Activated naive CD4-positive, alpha-beta T cell treated with anti-CD3 and anti-CD28 coated beads, Interleukin-2, amount 50 U/mL, for 16 hours (primary cell): ENCODE measurements at places on chromosomes 11 and 22.
A peak's percentile ranks its signal among the peaks of the same experiment; 100 is the strongest.

DNA sequence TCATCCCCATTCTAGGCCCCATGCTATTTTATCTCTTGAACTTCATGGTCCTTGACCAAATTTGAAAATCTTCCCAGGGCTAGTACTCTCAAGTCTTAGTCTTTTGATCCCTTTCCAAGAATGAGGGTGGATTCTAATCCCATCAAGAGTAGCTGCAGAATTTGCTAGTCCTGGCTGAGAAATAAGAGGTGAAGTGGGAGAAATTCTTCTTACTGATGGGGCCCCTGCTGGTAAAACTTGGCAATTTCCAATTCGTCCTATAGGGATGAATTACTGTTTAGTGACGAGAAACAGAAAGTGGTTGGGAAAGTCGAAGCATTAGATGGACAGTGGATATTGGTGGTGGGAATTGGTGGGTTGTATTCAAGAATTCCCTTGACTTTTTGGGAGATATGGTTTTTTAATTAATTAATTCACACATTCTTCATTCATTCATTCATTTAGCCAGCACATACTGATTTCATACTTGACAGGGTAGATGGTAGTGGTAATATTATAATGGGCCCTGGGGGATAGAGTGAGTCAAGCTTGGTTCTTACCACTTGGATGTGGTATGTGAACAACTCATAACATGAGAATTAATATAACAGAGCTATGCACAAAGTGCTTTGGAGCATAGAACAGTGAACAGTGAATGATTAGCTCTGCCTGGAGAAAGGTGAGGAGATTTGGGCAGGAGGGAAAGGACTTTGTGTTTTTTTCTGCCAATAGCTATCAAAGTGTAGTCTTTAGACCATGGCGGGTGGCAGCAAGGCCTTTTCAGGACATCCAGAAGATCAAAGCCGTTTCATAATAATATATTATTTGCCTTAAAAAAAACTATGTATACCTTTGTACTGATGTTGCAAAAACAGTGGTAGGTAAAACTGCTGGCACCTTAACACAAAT, 103.8 kb downstream of the STIM1 start:
- DNase-seq = no peak

DNA sequence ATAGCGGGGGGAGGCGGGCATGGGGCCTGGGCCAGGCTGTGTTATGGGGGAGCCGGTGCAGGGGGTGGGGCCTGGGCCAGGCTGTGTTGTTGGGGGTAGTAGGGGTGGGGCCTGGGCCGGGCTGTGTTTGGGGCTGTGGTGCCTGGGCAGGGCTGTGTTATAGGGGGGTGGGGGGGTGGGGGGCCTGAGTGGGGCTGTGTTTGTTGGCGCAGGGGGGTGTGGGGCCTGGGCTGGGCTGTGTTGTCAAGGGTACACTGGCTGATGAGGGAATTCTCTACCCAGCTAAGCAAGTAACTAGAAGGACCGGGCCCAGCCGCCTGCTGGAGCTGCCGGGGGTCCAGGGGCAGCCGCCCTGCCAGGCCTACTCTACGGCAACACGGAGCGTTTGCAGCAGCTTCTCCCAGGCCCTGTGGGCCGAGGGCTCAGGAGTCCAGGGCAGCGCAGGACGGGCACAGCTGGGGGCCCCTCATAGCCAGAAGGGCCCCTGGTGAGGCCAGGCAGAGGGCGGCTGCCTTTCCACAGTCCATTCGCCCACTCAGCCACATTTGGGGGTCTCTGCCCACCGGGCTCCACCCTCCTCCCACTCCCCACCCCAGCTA, 10.1 kb upstream of the PIM3 start:
- DNase-seq = no peak

DNA sequence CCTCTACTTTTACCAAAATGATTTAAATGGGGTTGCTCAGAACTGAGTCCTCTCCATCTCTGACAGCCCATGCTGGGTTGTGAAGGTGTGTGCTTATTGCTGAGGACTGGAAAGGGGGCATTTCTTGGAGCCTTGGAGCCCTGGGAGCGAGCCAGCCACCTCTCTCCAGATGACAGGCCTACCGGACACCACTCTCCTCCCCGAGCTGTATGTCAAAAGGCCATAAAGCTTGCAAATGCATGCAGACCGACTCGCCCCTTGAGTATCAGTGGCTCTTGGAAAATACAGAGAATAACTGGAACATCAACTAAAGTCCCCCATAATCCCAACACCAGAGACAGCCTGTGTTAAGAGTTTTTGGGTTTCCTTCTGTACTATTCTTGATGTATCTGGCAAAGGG, 67.9 kb upstream of the PITPNB start:
- DNase-seq = no peak

DNA sequence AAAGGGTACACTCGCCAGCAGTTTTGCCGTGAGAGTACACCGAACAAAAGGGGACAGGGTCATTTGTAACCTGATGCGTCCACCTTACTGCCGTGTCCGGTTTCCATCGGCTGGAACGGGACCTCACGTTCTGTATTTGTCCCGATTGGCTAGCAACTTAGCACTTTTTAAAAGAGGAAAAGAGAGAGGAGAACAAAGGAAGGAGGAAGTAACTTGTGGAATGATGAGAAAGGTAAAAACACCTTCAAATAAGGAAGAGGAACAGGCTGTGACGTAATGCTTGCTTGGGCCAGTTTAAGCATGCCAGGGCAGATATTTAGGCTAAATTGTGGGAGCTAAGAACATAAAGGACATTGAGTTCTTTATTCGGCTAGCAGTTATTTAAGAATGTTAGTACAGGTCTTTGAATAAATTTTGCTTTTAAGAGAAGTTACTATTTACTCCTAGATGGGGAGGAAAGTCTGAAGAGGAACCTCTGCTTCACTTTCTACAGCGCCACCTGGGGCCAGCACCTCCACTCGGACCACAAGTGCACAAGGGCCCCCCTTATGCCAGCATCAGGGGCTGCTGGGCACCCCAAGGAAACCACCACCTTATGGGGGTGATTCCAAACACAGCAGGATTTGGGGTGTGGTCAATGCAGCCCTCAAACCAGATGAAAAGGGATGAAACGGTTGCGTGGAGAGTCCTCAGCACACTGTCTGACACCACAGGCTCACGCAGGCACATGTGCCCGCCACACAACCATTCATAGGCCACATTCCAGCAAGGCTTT, 5.8 kb downstream of the ARSA start:
- no peak for DNase-seq

- DNase-seq = peak; percentile 27
Observed at GRCh38 chr11:62573006-62573591, 592 bp downstream of the EEF1G start.

DNA sequence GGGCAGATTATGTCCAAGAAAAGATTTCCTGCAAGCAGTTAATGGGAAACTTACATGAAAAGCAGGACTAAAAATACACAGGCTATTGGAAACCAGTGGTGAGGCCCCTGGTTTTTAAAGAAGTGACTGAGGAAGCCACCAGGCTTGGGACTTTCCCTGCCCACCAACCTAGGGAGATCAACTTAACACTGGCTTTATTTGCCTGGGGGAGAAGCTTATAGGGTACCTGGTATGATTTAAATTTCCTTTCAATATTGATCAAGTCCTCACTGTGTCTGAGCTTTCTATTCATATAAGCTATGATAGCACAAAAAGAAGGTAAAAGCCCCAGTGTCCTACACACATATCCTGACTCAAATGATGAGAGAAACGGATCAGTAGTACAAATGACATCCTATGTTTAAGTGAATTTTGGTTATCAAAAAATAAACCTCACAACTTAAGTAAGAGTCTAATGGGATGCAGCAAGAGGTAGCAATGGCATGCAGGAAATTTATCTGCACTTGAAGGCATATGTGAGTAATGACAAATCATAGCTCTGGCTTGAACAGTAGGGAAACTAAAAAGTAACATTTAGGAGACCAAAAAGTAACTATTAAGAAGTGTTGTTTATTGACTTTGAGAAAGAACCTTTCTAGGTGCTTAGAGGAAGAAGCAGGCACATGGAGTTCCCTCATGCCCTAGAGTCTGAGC, 85.3 kb downstream of the GAB2 start:
- DNase-seq = no peak

DNA sequence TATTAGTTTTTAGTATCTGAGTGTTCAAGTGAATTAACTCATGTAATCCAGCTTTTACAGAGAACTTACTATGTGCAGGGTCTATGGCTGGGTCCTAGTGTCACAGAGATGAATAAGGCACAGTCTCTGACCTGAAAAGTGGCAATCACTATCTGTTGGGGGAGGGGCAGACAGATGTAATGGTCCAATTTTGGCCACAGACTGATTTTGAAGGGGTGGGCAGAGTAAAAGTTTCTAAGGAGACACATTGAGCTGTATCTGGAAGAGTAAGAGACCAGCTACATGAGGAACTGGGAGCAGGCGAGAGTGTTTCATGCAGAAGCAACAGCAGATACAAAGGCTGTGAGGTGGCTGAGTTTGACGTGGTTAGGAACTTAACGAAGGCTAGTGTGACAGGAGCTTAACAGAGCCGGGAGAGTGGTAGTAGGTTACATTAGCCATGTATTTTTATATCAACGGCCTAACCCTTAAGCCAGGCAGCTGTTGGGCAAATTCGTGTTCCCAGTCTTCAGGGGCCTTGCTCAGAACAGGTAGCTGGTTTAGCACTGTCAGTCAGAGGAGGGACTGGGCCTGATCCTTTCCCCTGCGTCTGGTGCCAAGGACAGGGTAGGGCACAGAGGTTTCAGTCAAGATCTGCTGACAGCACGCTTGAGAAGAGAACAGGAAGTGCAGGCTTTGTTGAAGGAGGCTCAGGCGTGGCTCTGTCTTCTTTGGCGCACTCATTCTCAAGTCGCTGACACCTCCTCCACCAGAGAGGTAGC, 1.4 kb upstream of the STIM1 start:
- DNase-seq = peak; percentile 60

DNA sequence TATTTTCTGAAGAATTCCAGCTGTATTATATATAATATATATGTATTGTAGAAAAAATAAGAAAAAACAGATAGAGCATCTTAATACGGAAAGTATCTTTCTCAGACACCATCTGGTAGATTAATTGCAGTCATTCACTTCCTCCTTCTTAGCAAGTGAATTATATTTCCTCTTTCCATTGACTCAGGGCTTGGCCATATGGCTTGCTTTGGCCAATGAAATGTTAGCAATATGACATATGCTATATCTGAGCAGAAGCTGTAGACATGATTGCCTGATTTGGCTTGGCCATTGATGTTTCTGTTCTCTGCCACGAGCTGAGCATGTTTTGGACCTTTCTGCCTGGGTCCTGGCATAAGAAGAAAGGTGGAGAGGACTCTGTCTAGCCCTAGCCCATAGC, 34.4 kb upstream of the ZBED5 start:
- no peak for DNase-seq

- peak; percentile 71 for DNase-seq
Observed at GRCh38 chr22:46803031-46803880, 40.8 kb downstream of the TBC1D22A start.

- DNase-seq = no peak
Observed at GRCh38 chr11:23313001-23313400, 452.7 kb upstream of the CCDC179 start.

- no peak for DNase-seq
Observed at GRCh38 chr11:35031346-35031745, 107.6 kb upstream of the CD44 start.

DNA sequence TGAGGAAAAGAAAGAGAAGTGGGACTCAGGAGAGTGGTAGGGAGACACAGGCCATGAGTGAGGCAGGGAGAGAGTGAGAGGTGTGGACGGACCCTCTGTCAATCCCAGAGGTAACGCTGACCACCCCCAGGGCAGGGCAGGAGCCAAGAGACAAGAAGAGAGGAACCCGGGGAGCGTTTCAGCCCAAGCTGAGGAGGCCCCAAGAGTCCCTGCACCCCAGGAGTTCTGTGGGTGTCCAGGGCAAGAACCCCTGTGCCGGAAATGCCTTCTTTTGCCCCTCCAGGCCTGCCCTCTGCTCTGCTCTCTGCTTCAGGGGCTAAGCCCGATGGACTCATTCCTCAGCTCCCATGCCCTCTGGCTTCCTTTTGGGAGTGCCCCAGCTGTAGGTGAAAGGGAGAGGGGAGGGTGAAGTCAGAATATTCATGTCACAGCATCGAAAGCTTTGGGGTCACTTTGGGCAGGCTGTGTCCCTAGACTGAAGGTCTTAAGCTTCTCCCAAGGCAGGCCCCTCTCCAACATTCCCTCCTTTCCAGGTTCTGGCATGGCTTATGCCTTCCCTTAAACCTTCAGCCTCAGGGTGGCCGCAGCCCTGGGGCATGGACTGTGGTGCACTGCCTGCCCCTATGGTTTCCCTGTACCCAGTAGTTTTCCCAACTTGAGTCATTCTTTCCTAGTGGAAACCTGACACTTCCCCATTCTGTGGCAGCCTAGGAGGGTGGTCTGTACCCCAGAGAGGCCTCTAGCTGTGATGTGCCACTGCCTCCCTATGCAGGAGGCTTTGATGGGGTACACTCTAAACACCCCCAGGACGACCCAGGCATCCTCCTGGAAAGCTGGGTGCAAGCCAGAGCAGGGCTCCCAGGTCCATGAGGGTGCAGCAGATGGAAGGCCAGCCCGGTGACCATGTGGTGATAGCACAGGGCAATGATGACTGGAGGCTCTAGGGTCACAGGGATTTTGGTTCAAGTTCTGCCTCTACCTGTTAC, 27.1 kb downstream of the MYEOV start:
- DNase-seq = no peak

DNA sequence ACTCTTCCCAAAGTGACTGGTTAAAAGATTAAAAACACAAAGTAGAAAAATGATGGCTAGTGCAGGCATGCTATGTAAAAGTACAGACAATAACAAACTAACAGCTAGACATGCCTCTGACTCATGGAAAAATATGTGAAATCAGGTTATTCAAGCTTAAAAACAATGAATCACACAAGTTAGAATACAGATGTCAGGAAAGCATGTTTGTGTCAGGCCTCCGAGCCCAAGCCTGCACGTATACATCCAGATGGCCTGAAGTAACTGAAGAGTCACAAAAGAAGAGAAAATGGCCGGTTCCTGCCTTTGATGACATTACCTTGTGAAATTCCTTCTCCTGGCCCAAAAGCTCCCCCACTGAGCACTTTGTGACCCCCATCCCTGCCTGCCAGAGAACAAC, 110.1 kb downstream of the NOX4 start:
- no peak for DNase-seq

- no peak for DNase-seq
Observed at GRCh38 chr11:87125257-87125656, 87.5 kb downstream of the TMEM135 start.

GRCh38 chr11:22192289-22192641, 620 bp upstream of the ANO5 start:
- DNase-seq = no peak

DNA sequence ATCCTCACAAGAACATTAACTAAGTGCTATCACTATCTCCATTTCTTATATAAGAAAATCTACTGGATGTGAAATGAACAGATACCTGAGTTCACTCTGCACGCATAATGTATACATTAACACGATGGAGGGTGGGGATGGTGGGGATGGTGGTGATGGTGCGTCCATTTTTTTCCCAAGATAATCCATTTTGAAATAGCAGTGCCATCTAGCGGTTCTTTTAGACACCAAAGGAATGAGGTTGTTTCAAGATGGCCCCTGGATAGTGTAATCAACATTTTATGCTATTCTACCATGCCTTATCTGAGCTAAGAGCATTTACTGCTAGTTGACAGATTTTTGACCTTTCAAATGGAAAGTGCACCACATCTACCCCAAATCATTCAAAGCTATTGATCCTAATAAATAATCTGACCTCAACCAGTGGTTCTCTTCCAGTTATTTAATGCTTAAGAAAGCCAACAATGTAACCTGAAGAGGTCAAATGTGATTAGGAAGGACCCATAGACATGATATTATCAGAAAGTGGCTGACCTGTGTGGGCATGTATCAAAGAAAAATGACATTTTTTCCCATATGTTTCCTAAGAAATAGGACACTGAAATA, 714.7 kb upstream of the TENM4 start:
- DNase-seq = no peak

- no peak for DNase-seq
Observed at GRCh38 chr11:109306322-109306721, 115.7 kb upstream of the C11orf87 start.
